Erythroblast (primary cell): ENCODE measurements at places on chromosomes 11 and 22.
A peak's percentile ranks its signal among the peaks of the same experiment; 100 is the strongest.

DNA sequence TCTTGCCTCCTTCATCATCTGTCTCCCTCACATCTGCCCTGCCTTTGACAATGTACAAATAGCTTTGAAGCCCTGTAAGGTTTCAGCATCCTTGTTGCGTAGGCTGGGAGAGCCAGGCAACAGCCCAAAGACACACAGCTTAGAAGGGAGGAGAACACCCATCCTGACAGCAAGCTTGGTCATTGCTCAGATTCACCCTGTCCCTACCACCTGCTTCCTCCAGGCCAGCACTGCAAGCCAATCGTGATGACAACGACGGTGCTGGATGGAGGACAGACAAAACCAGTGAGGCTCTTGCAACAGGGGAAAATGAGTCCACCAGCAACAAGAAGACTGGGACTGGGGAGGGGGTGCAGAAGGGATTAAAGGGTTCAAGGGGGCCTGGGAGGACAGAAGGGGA, 32.9 kb upstream of the CD5 start:
- DNase-seq: no peak

DNA sequence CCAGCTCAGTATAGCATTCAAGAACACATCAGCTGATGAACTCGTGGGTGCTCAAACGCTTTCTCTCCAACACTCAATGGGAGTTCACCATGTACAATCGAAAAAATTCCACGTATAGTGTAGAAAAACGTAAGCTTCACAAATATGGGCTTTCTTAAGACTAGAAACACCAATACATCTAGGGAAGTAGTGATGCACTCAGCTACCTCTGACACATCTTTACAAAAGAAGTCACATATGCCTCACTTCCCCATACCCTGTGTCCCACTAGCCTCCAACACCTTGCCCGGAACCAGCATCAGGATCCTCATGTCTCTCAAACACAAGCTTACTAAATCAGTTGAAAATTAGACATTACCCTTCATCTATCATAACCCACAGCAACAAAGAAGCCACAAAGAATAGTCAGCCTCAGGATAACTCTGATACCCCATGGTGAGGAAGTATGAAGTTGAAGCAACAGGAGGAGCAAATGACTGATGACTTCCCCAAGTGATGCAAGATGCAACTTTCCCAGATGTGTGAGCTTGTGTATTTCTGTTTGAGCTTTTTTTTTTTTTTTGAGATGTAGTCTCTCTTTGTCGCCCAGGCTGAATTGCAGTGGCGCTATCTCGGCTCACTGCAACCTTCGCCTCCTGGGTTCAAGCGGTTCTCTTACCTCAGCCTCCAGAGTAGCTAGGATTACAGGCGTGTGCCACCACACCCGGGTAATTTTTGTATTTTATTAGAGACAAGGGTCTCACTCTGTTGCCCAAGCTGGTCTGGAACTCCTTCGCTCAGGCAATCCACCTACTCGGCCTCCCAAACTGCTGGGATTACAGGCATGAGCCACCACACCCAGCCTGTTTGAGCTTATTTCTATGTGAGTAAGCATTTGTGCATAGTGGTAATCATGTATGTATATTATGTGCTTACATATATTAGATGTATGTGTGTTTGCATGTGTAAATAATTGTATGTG, 8.5 kb upstream of the DENND5A start:
- no peak for DNase-seq

DNA sequence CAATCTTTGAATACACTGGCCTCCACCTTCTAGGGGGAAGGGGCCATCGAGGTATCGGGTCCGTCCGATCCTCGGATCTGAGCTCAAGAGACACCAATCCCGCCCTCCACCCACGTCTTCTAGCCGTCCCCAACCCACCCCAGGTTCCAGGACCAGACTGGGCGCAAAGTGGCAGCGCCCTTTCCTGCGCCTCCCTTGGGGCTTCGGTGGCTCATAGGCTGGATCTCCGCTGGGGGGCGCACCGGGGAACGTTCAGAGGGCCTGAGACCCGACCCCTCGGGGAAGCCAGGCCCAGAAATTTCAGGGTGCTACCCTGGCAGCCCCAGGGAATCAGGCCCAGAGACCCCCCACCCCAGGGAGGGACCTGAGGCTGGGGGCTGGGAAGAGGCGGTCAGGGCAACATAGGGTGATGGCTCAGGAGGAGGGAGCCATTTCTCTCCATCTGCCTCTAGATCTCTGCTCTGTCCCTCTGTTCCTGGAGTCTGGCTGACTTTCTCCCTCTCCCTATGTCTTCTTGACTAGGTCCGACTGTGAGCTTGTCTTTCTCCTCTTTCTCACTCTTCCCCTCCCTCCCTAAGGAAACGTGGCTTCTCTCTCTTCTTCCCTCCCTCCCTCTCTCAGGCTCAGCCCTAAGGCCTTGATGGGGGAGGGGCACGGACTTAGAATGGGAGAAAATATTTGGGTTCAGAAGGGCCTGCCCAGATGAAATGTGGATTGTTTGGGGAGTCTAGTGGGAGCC, 1.1 kb downstream of the CREB3L1 start:
- DNase-seq: peak; percentile 38

- DNase-seq: no peak
Measured at GRCh38 chr11:66933531-66933930, 24.7 kb downstream of the PC start.

GRCh38 chr11:108786281-108786990, 121.6 kb downstream of the DDX10 start:
- no peak for DNase-seq

DNA sequence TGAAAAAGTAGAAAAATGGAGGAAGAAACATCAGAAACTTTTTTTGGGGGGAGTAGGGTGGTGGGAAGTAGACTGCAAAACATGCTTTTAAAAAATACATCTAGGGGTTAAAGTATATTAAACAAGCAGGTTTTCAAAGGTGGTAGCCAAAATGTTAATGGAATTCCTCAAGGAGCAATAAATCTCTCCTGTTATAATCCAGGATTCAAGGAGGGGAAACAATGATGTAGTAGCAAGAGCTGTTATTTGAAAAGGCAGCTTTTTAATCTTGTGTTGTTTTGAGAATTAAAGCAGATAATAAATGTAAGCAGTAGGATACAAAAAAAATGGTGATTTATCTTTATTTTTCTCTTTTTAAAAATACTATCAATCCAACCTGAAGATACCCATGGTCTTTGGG, 736.5 kb upstream of the CCDC90B start:
- no peak for DNase-seq

DNA sequence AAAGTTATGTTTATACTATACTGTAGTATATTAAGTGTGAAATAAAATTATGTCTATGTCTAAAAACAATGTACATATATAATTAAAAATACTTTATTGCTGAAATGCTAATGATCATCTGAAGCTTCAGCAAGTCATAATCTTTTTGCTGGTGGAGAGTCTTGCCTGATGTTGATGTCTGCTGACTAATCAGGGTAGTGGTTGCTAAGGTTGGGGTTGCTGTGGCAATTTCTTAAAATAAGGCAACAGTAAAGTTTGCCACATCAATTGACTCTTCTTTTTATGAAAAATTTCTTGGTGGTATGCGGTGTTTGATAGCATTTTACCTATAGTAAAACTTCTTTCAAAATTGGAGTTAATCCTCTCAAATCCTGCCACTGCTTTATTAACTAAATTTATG, 21.4 kb downstream of the INSC start:
- no peak for DNase-seq

DNA sequence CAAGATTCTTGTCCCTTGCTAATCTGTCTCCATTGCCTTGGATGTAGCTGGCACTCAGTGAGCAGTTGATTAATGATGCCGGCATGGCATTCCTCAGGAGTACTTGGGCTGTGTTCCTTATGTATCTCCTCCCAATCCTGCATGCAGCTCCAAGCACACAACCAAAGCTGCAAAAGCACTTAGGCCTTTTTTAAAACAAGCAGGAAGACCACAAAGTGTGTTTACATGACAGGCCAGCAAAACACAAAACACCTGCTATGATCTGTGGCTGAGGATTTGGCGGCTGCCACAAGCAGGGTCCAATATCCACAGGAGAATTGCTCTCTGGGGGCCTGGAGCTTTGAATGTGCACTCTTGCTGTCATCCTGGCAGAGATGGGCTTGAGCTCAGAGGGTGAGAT, 8.9 kb downstream of the ABTB2 start:
- DNase-seq: no peak

DNA sequence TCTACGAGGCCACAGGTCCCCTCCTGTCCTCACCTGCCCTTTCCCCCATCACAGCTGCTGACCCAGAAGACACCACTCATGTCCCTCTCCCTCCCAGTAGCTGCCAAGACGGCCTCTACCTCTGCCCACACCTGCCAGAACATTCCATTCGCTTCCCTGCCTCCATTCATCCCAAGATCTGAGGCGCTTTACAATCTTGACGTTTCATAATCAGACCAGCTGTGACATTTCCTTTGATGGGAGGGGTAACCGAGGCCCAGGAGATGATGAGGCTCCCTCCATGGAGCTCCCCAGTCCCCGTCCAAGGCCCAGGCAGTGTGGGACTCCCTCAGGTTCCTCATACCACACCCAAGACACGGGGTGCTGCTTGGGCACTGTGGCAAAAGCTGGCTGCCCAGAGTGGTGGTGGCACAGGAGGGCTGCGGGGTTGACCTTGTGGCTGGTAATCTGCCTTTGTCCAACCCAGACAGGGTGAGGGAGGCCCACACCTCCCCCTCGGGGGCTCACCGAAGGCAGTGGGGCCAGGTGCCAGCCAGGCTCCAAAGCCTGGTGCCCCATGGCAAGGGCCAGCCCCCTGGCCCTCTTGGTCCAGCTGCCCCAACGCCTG, 17.3 kb downstream of the PHLDA2 start:
- DNase-seq: no peak

DNA sequence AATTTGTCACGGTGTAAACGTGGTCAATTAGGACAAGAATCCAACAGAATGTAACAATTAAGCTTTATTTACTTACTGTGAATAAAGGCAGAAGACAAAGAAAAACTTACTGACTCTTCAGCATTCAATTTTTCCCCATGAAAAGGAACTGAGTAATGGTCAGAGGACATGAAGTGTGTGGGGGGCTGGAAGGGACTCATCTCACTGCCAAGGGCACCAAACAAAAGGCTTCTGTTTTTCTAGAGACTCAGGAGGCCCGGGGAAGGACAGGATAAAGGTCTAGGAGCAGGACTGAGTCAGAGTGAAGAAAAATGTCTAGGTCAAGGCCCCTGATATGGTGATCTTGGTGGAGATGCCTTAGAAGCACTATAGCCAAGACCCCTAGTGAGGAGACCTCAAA, 564.2 kb upstream of the ANO5 start:
- no peak for DNase-seq

DNA sequence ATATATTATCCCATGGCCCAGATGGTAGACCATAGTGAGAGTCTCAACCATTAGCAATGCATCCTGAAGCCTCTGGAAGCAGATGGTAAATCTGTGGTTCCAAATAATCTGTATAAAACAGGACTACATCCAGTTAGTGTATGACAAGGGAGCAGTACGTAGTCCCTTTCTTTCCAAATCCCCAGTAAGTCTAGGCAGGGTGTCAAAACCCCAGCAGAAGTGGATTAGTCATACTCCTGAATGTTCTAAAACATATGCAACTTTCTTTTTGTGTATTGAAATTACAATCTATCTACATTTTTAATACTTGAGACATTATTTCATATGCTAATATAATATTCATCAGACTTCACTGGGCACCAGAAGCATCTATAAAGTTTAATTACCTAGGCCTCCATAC, 295.1 kb upstream of the ANO5 start:
- no peak for DNase-seq

- no peak for DNase-seq
Measured at GRCh38 chr22:31305194-31305593, 12.9 kb upstream of the PIK3IP1 start.

GRCh38 chr11:13102865-13103539, 93.9 kb downstream of the RASSF10 start:
- no peak for DNase-seq

DNA sequence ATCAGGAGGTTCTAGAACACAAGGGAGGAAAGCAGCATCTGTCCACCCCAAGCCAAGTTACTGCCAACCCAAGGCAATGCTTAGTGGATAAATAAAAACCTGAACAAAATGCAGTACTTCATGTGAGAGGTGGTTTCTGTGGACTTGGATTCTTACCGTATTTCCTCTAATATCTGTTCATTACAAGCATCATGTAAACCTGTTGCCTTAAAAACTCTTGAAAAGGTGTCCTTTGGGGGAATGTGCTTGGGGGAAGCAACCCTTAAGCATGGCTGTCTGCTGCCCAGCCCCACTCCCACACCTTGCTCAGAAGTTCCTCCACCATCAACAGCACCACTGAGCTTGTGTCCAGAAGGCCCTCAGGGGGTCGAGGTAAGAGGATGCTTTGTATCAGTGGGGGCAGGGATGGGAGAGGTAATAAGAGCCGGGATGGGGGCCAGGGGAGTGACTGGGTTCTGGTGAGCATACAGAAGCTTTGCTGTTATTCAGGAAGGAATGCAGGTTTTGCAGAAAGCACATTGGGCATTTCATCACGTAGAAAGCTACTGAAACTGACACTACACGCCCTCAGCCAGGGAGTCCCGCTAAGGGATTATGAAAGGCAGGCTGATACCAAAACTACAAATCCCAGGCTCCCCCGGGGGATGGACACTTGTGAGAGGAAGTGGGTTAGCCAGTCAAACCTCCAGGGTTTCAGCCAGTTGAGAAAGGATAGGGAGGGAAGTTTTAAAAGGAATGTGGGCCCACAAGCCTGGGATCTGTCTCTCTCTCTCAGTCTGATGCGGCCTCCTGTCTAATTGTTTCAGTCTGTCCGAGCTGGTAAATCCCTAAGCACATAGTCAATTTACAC, 52.0 kb downstream of the KCNJ1 start:
- no peak for DNase-seq

DNA sequence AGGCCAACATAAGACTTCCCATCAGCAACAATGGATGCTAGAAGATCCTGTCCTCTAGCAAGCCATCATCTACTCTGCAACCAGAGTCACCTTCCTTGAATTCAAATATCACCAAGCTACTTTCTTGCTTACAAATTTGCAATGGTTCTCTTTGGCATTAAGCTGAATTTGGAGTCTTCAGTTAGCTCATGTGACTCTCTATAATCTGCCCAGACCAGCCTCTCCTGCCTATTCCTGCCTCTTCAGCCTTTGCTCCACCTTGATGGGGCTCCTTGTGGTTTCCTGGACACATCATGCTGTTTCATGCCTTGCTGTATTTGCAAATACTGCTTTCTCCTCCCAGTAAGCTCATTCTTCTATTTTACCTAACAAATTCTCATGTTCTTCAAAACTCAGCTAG, 82.3 kb downstream of the RASSF10 start:
- DNase-seq: no peak
